ENCODE measurements at places on chromosomes 12 and 14.

GRCh38 chr12:100672075-100672592 is 98.7 kb downstream of the GAS2L3 start:
- DNase-seq = peak; percentile 70

GRCh38 chr14:99654235-99654985 is 9.5 kb downstream of the HHIPL1 start:
- DNase-seq = no peak

GRCh38 chr12:59321278-59321677 is 274.6 kb upstream of the SLC16A7 start:
- DNase-seq = no peak

GRCh38 chr12:54989829-54990228 is 5.3 kb upstream of the TESPA1 start:
- no peak for DNase-seq

DNA sequence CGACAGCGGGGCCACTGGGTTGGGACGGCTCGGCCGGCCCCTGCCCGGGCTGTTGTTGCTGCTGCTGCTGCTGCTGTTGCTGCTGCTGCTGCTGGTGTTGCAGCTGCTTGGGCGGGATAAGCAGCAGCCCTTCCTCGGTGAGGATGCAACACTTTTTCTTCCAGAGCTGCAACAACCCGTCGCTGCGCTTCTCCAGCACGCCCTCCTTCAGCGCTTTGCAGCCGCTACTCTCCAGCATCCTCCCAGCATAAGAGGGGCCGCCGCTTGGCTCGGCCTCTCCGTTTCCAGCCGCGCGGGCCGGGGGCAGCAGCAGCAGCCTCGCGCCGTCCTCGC is 529 bp downstream of the PHLDA1 start:
- no peak for DNase-seq

- DNase-seq = no peak
Measured at GRCh38 chr12:58950739-58951100, 30.4 kb upstream of the LRIG3 start.

DNA sequence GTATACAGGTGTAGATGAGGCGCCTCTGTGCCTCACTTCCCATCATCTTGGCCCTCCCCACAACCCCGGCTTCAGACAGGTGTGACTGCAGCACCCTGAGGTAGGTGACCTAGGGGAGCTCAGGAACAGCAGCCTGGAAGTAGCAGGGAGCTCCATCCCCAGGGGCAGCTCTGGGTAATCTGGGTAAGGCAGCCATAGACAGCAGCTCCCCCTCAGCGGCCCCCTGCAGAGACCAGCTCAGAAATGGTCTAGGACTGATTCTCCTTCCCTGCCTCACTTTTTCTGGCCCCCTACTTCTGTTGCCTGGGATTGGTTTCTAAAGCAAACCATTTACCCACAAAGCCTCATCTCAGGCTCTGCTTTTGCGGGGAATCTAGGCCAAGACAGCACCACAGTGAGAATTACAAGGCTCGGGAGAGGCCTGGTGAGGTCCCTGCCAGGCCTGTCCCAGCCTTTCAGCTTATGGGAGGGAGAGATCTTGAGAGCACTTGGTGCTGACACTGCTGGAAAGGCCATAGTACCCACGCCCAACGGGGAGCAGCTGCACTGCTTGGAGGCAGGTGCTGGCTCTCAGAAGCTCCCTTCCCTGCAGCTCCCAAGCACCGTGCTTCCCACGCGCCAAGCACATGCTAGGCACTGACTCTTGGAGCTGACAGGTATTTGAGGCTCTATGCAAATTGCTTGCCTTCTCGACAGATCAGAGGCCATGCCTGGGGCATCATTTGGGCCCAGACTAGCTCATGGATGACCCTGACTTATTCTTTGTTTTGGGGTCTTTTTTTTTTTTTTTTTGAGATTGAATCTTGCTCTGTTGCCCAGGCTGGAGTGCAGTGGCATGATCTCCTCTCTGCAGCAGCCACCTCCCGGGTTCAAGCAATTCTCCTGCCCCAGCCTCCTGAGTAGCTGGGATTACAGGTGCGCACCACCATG is 45.1 kb upstream of the TRAF3 start:
- DNase-seq = no peak

DNA sequence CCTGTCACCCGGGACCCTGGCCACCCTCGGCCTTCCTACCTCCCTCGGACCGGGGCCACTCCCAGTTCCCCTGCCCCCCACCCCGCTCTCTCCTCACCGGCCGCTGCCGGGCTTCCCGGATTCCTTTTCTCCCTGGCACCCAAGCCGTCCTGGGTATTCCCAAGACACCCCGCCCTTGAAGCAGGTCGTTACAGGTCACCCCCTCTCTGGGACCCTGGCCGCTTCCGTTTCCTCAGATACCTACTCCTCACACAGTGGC is 493 bp downstream of the NUMB start:
- DNase-seq = no peak

GRCh38 chr12:14893506-14894250 is 8.0 kb upstream of the MGP start:
- DNase-seq = no peak

GRCh38 chr12:120228041-120228290 is 27.1 kb upstream of the RPLP0 start:
- no peak for DNase-seq

- DNase-seq = no peak
Measured at GRCh38 chr14:51860825-51861499, 550 bp downstream of the GNG2 start.

DNA sequence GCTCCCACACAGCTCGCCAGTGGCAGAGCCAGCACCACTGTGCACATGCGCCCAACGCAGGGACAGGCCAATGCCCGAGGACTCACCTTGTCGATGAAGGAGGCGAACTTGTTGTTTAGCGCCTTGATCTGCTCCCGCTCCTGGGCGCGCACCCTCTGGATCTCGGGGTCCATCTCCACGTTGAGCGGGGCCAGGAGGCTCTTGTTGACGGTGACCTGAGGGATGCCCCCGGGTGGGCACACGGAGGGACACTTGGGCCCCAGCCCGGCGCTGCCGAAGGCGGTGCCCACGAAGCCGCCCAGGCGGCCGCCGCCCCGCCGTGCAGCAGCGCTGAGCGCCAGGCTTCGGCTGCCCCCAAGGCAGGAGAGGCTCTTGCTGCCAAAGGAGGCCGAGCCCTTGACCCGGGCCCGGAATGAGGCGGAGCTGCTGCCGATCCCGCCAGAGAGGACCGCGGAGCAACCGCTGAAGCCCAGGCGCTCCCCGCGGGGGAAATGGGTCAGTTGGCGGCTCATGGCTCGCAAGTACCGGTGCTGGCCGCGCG is at the start of gene KRT72:
TSS of gene KRT72 (minus strand) at position 523 of the 541 bp plus-strand sequence. CDS start at position 512, 11 bp downstream.
- DNase-seq = no peak

DNA sequence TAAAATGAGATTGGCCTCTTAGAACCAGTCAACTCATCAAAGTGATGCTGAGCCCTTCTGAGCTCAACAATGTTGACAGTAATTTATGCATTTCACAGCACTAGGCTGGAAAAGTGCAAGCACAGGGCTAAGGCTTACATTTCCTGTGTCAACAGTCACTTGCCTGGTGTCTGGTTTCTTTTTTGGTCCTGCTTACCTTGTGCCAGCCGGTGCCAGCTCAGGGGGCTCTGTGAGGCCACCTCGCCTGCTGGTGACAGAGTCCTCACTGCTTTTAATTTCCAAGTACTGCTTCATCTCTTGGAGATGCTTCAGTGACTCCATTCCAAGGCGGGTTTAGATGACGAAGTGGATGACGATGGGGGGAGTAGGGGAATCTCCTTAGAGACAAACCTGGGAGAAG is 53.1 kb upstream of the KCNA1 start:
- peak; percentile 17 for DNase-seq

- DNase-seq = peak; percentile 93
Measured at GRCh38 chr12:54217774-54218241, 29.0 kb upstream of the SMUG1 start.

DNA sequence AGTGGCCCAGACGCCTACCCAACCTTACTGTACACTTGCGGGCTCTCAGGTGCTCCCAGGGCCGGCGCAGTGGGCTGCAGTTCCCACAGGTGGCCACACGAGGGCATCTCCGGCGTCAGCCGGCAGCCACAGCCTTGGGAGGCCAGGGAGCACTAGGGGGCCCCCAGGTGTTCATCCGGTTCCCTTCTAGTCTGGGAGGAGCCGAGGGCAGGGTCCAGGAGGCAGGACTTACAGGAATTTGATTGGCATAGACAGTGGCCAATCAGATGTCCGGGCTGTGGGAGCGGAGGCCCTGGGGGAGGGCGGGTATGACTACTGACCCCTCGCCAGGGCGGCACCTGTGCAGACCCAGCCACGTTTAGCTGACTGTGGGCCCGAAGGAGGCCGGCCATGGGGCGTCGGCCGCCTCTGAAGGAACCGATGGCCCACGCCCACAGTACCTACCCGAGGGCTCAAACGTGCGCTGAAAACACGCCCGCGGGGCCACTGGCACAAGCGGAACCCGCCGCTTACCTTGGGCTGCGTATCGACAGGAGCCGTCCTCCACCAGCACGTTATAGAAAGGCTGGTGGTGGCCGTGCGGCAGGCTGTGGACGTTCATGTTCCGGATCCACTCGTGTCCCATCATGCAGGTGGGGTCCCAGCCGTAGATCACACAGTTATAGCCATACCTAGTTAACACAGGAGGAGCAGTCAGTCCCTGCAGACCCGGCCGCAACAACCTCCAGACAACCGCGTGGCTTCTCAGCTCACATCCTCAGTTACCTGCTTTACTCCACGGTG is 34.8 kb downstream of the FBXO21 start:
- DNase-seq = peak; percentile 87

- DNase-seq = no peak
Measured at GRCh38 chr12:59294221-59294620, 301.6 kb upstream of the SLC16A7 start.

DNA sequence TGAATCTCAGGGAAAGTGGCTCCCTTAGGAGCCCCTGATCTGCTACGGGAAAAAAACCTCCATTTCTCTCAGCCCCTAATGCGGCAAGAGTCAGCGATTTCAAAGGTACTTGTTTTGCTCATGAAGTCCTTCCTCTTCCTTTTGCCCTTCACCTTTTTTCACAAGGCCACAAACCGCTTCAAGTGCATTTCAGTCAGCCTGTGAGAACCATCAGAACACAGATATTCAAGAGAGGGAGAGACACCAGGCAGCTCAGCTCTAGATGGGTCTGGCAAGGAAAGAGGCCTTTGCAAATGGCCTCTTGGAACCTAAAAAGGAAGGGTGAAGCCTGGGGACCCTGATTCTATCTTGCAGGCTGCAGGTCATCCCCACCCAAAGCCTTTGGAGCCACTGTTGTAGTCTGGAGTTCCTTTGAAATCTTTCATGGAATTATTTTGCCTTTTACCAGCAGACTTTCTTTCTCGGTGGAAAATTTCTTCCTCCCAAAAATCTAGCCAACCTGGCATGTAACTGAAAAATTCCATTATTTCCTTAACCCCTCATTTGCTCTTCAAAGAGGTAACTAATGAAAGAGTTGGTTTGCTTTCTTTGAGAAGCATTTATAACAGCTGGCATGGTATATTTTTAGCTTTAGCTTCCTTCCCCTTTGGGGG is 145.0 kb downstream of the SAMD4A start:
- DNase-seq = peak; percentile 37

DNA sequence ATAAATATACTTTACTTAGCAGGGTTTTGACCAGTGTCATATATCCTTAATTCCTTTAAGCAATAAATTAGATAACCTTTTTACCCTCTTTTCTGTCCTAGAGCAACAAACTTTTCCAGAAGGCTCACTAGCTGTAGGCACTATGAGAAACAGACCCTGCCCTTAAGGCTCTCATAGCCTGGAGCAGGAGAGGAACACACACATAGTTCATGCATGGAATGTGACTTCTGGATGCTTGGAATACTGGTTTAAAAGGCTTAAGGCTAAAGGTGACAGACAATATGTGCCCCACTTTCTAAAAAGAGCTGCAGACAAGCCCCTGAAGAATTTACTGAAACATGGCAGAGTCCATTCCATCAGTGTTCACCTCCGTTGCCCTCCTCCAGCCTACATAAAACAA is 237.2 kb downstream of the TTC8 start:
- no peak for DNase-seq

- peak; percentile 58 for DNase-seq
Measured at GRCh38 chr14:21860172-21860571, 186.6 kb upstream of the OR4E1 start.

GRCh38 chr12:88958946-88959345 is 378.7 kb upstream of the KITLG start:
- no peak for DNase-seq

- DNase-seq = no peak
Measured at GRCh38 chr14:91888641-91889476, 21.5 kb upstream of the TC2N start.

DNA sequence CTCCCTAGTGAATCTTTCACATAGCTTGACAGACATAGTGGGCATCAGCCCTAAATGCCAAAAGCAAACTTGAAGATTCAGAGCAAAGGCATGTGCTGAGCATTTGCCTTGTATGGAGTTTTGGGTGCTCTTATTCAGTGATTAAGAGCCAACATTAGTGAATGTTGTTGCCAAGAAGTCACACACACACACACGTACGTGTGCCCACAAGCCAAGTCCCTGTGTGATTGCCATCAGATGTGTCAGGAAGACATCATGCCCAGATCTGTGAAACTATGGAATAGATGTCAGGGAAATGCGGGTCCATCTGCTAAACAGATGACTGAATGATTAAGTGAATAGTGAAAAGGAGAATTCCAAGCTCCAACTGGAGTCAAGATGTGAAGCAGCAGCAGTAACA is 149.0 kb downstream of the AKAP6 start:
- no peak for DNase-seq

DNA sequence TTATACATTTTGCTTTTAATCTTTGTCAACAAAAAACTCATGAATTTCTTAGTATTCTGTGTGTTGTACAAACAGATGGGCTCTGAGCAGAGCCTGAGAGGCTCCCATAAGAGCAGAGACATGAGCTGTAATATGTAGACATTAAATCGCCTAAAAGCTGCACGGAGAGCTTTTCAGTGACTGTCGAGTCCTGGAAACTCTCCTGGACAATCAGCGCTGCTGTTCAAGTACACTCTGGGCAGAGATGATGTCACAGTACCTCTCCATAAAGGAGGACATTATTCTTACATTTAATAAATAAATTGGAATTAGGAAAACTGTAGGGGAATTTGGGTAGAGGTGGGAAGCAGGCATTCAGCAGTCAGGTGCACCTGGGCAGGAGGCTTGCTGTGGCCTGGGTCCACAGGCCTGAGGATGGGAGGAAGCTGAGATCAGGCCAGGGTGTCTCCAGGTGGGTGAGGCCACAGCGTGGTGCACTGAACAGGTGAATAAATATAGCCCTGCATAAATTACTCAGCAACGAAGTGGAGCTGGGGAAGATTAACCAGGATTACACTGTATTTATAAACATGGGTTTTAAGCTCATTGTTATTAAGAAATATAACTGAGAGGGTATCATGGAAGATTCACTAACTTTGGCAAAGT is 13.3 kb upstream of the TCL1A start:
- DNase-seq = no peak
